Activated CD4-positive, alpha-beta T cell treated with anti-CD3 and anti-CD28 coated beads, Interleukin-2, amount 10 ng/mL, durations not matched to agents 24 days and 14 days (primary cell): ENCODE measurements at places on chromosomes 3 and 15. TPM values are rescaled to one million over a fixed set of nuclear protein-coding genes. Genes with fewer than 3 reads are reported as not detected.

DNA sequence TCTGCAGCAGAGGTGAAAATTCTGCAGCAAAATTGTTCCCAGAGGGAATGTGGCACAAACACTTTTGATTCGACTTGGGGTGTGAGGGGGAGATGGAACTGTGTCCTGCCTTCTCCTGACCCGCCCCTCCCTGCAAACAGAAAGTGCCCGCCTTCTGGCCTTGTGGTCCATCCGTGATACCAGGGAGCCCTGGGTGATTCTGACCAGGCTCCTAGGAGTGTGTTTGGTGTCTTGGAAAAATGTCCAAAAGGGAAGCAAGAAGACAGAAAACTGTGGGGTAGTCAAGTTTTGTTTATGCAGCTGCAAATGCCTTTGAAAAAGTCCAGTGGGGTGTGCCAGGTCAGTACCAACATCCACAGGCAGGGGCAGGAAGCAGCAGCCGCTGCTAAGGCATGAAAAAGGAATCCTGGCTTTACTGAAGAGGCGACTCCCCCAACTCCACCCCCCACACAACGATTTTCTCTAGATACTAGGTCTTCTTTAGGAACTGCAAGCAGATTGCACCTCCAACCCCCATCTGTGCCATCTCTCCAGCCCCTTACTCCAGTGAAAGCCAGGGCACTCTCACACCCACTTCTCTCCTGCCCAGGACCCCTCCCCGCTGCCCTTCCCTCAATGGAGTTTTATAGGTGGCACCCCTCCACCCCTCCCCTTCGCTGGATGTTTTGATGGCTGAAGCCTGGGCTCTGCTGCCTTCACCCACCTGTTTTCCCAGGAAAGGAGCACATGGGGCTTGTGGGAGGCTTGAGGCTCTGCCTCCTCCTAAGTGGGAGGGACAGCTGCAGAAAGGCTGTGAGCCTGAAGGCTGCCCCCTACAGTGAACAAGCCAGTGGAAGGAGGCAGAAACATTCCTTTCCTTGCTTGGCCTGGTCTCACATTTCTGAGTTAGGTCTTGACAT lies 82.4 kb upstream of the HERC1 start:
- no peak for DNase-seq

DNA sequence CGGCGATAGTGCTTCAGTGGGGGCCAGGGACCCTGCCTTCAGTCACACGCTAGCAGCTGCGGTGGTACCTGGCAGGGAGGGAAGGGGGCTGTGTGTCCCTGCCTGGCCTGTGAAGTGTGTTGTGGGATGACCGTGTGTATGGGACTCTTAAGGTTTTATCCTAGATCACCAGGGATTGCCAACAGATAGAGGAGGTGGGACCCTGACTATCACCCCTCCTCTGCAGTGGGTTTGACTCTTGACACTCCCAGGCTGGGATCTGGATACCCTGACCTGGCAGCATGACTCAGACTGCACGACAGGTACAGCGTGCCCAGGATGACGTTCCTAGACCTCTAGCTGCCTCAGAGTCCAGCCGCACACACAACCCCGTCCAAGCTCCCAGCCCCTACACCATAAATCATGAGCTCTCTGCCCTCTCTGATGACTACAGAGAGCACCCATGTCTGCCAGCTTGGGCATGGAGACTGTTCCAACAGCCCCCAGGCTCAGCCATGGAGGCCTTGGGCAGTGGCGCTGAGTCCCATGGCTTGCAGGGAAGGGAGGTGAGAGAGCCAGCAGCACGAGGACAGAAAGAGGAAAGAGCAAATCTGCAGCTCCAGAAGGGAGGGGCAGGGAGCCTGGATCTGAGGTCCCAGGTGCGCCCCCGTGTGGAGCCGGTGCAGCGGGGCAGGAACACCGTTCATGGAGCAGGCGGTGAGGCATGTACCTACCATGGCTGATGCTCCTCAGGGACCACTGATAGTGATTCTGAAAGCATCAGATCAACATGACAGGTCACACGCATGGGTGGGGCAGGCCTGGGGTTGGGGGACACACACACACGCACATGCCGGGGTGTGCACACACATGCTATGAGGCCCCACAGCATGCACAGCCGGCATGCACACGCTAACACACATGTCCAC lies 71.0 kb downstream of the ADAMTS7 start:
- peak; percentile 91 for DNase-seq

Gene ALPK3
- 0.09 and 0.21 TPM in 2 replicates for total RNA-seq

GRCh38 chr3:171860830-171861535 lies 17.8 kb downstream of the TMEM212 start:
- no peak for DNase-seq

DNA sequence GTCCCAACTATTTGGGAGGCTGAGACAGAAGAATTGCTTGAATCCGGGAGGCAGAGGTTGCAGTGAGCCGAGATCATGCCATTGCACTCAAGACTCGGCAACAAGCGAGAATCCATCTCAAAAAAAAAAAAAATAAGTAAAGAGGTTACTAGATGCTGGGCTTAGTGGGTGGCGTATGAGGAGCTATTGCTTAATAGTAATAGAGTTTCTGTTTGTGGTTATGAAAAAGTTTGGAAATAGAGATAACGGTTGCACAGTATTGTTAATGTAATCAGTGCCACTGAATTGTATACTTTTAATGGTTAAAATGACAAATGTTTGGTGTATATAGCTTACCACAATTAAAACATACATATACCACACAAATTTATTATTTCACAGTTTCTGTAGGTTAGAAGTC lies 14.7 kb upstream of the HHATL start:
- DNase-seq, result no peak

Gene CLDN16
- not detected in 2 replicates for total RNA-seq

Gene MKRN3
- total RNA-seq, result 1.5 and 2.1 TPM in 2 replicates

- DNase-seq, result peak; percentile 93
Measured at GRCh38 chr15:90648137-90649070, 68.7 kb upstream of the BLM start.

Gene GOLGA8S
- total RNA-seq, result 0.07 TPM in 2 replicates

Gene PRRT3
- total RNA-seq, result 11.8 and 13.5 TPM in 2 replicates

DNA sequence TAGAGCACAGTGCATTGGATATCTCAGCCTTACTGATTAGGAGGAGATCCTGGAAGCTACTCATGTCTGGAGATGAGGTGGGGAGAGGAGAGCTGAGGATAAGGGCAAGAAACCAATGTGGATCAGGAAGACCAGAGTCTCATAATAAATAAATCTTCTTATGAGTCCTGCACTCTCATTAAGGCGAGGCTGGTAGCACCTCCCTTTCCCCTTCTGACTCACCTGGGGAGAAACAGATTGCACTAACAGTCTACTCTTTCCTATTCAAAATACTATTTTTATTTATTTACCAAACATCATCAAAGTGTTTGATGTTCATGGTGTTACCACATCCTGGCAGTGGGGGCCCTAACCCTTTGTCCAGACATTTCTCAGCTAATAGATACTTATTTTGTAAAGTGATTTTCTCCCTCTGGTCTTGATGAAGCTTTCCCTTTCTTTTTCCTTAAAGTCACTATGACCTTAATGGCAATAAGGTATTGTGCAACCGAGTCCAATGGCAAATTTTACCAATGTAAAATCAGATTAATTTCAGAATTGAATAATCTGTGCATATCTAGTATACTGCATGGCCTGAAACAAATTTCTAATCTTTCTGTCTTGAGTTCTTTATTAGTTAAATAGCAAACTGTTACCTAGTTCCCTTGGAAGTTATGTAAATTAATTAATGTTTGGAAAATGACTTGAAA lies 81.1 kb downstream of the IQCH start:
- DNase-seq, result no peak

Gene ARNT2
- total RNA-seq, result 0.26 TPM in 1 of 2 replicates, not detected in the other

GRCh38 chr3:160260587-160261270 lies 35.5 kb downstream of the C3orf80 start:
- no peak for DNase-seq
